ENCODE measurements at places on chromosomes 5 and 9.
A peak's percentile ranks its signal among the peaks of the same experiment; 100 is the strongest.

DNA sequence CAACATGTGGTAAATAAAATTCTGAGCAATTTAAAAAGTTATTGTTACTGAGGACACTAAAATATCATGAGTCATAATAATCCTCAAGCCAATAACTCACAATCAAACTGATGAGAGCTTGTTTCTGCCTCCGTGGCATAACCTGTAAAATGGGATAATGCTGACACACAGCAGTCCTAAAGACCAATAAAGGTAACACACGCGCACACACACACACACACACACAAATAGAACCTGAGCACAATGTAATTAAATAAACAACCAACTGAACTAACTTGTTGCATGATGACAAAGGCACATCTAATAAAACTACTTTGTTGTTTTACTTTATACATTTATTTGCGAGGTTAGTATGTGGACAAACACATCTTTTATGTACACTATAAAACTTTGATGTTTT lies 358.2 kb downstream of the BNC2 start:
- DNase-seq: no peak

GRCh38 chr9:94650949-94651348 lies 11.6 kb upstream of the FBP1 start:
- DNase-seq: no peak

- DNase-seq: no peak
These were observed 88.3 kb downstream of the USP20 start for GRCh38 chr9:129923589-129923988.

DNA sequence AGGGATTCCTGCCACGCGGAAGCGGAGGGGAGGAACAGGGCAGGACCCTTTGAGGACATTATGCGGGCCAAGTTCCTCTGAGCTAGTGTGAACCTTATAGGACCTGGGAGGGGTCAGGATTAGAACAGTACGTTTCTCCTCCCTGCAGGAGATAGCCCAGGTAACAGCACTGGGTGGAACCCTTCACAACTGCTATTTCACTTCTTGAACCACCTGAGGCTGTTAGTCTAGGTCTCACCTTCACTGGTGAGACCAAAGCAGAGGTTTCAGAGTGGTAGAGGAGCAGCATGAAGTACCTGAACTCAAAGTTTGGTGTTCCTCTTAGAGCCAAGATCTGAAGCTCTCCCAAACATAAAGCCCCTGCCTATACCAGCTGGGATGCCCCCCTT lies 832 bp downstream of the EIF4EBP3 start:
- no peak for DNase-seq

DNA sequence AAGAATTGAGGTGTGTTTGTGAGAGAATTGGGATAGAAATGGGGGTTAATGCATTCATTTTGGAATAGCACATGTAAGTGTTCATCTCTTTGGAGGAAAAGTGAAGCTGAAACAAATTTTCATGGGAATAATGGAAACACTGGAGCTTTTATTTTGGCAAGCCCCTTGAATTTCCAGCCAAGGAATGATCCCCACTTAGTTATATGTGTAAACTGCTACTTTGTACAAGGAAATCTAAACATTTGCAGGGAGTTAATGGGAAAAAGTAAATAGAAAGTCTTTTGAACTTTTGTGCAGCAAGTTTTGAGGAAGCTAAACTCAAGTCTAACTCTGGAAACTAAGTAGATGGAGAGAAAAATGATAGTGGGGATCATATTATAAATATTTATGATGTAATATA lies 44.1 kb downstream of the CAMK4 start:
- DNase-seq: no peak

DNA sequence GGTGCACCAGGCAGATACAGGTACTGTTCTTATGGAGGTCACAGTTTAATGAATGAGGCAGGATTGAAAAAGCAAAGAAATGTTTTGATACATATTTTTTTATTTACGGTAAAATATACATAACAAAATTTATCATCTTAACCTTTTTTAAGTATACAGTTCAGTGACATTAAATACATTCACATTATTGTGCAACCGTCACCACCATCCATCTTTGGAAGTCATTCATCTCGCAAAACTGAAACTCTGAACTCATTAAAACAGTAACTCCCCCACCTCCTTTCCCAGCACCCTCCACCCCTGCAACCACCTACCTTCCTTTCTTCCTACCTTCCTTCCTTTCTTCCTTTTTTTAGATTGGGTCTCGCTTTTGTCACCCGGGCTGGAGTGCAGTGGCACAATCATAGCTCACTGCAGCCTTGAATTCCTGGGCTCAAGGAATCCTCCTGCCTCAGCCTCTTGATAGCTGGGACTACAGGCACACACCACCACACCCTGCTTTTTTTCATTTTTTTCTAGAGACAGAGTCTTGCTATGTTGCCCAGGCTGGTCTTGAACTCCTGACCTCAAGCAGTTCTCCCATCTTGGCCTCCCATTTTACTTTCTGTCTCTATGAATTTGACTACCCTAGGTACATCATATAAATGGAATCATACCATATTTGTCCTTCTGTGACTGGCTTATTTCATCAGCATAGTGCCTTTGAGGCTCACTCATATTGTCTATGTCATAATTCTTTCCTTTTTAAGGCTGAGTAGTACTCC lies 22.5 kb upstream of the PSD2 start:
- DNase-seq: no peak

- no peak for DNase-seq
These were observed 48.0 kb downstream of the SAR1B start for GRCh38 chr5:134584662-134585061.

GRCh38 chr5:139268364-139269202 lies 25.0 kb upstream of the MATR3 start:
- DNase-seq: no peak

DNA sequence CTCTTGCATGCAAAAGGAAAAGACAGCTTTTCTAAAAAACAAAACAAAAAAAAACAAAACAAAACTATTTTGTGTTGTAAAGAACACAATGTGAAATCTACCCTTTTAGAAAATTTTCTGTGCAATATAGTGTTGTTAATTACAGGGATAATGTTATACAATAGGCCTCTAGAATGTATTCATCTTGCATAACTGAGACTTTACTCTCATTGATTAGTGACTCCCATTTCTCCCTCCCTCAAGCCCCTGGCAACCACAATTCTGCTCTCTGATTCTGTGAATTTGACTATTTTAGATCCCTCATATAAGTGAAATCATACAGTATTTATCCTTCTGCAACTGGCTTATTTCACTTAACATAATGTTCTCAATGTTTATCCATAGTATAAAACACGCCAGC lies 234.1 kb downstream of the TMEM161B start:
- no peak for DNase-seq

DNA sequence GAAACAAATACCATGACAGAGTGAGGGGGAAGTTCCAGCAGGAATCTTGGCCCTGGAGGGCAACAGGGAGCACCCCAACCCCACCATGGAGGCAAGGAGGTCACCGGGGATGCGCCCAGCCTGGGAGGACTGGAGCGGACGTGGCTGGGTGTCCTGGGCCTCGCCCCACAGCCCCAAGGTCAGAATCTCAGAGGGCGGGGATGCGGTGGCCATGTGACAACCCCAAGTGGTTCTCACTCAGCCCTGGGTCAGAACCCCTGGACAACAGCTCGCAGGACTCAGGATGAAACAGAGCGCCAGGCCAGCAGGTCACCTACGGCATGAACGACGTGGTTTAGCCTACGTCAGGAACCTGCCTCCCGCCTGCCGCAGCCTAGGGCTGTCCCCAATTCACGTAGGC lies 64.0 kb upstream of the ZNF354A start:
- DNase-seq: no peak

DNA sequence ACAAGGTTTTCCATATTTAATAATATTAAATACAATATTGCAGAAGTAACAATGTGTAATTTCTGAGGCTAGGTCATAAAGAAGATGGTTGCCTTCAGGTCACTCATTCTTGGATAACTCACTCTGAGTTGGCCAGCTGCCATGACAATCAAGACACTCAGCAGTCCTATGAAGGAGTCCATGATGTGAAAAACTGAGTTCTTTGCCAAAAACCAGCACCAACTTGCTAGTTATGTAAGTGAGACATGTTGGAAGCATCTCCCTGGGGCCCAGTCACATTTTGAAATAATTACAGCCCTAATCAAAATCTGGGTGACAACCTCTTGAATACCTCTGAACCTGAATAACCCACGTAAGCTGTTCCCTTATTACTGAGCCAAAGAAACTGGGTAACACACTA lies 453.2 kb downstream of the CDH18 start:
- DNase-seq: no peak

GRCh38 chr9:105204416-105204815 lies 40.0 kb upstream of the SLC44A1 start:
- no peak for DNase-seq

GRCh38 chr5:7869474-7870136 lies 657 bp downstream of the MTRR start:
- peak; percentile 39 for DNase-seq

DNA sequence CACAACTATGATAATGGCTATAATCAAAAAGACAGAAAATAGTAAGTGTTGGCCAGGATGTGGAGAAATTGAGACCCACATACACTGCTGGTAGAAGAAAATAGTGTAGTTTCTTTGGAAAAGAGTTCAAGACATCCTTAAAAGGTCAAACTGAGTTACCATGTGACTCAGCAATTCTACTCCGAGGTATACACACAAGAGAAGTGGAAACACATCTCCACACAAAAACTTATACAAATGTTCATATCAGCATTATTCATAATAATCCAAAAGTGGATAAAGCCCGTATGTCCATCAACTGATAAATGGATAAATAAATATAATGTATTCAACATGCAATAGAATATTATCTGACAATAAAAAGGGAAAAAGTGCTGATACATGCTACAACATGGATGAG lies 532.2 kb downstream of the NR2F1-AS1 start:
- DNase-seq: no peak

DNA sequence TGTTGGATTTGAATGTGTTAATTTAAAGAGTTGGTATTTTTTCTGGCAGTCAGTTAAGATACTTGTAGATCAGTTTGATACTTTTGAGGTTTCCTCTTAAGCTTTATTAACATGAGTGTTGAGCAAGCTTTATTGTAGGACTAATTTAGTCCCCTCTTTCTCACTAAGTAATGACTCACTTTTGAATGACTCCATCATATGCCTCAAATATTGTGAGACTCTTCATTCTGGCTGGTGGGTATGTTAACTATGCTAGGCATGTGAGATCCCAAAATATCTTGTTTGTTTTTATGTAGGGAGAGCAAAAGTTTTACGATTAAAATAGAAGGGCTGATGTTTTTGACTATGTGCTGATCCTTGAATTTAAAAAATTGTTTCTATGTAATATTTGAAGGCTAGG lies 355.7 kb downstream of the IZUMO3 start:
- no peak for DNase-seq

GRCh38 chr9:107158321-107158720 lies 124.8 kb upstream of the RAD23B start:
- DNase-seq: peak; percentile 53

DNA sequence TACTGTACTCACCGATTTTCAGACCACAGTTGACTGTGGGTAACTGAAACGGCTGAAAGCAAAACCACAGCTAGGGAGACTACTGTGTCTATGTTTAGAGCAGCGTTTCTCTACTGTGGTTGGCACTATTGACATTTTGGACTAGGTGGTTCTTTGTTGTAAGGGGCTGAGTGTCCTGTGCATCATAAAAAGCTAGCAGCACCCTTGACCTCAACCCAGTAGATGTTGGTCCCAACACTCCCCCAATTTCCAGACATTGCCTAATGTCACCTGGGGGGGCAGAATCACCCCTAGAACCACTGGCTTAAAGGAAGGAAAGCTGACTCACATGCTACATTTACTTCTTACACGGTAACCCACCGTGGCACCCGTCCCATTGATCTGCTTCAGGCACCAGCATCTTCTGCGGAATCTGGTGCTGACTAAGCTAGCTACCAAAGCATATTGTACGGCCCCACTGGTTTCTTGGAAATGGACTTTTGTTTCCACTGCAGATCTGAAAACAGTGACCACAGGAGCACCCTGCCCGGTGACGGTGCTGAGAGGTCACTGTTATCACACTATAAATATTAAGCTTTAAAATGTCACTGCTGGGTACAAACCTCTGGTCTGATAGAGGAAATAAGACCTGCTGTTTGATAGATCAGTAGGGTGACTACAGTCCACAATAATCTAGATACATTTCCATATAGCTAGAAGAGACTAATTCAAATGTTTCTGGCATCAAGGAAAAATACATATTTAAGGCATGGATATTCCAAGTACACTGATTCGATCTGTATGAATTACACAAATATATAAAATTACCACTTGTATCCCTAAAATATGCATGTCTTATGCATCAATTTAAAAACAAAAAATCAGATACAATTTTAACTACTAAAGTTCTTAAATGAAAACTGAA lies 151.4 kb downstream of the HSD17B3 start:
- DNase-seq: no peak

GRCh38 chr9:16294133-16294770 lies 576.2 kb downstream of the BNC2 start:
- no peak for DNase-seq

GRCh38 chr5:115575167-115576070 lies 26.9 kb downstream of the TICAM2 start:
- DNase-seq: peak; percentile 72

DNA sequence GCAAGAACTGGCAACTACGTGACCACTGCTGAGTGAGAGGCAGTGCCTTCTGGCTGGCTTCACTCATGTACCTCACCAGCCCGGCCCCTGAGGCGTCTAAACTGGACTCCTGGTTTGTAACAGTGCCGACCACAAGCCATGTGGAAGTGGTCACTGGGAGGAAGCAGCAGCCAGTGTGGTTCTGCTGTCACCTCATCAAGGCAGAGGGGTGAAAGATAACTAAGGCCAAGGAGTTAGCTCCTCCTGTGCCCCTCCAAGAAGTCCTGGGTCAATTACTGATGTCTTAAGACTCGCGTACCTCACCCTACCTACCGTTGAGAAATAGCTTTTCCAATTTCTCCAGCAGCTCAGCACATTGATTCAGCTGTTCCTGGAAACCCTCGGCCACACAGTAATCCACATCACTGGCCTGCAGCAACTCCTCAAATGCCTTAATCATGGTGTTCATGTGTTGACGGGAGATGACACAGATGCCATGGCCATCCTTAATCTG lies 142.9 kb downstream of the CDK5RAP2 start:
- no peak for DNase-seq

DNA sequence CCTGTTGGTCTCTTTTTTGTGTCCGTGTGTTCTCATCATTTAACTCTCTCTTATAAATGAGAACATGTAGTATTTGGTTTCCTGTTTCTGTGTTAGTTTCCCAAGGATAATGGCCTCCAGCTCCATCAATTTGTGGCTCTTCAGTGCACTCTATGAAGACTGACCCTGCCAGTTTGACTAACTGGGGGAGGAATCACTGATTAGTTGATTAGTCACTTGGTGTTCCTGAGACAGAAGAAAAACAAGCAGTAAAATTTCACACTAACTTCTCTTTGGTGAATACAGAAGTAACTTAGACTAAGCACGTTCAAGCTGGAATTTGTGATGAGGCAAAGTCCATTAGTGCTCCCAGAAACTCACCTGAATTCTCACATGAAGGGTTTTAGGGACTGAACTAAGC lies 495.8 kb upstream of the RORB start:
- DNase-seq: no peak

DNA sequence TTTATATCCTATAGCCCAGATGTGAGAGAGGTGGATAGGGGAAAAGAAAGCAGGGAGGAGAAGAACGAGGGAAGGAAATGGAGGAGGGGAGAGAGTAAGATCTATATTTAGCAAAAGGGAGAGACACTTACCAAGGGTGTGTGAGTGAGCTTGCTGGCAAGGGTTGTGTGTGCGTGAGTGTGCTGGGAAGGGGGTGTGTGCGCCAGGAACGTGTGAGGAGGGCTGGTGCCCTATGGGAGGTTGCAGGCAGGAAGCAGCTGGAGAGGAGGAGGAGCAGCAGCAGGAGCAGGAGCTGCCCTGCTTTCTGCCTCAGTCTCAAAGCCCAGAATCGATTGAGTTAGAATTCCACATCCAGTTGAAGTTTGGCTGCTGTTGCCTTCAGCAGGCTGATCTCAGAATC lies 148.3 kb upstream of the RUSC2 start:
- DNase-seq: peak; percentile 61
